Activated T-cell treated with anti-CD3 and anti-CD28 coated beads for 4 hours (primary cell): ENCODE measurements at places on chromosomes 12 and 14.

- no peak for DNase-seq
Measured at GRCh38 chr12:124759841-124760503, 103.7 kb downstream of the SCARB1 start.

- no peak for DNase-seq
Measured at GRCh38 chr12:25883026-25883916, 75.2 kb upstream of the RASSF8 start.

DNA sequence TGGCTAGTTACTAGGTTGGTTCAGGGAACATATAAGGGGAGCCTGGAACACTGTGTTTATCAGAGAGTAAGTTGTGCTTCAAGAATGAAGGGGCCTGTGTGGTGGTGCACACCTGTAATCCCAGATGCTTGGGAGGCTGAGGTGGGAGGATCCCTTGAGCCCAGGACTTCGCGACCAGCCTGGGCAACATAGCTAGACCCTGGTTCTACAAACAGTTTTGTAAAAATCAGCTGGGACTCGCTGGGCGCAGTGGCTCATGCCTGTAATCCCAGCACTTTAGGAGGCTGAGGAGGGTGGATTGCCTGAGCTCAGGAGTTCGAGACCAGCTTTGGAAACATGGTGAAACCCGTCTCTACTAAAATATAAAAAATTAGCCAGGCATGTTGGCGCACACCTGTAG, 42.1 kb upstream of the GPR132 start:
- no peak for DNase-seq

- DNase-seq: no peak
Measured at GRCh38 chr12:92186038-92186470, 40.4 kb upstream of the BTG1 start.

GRCh38 chr12:27158297-27158696, 75.9 kb upstream of the C12orf71 start:
- no peak for DNase-seq

DNA sequence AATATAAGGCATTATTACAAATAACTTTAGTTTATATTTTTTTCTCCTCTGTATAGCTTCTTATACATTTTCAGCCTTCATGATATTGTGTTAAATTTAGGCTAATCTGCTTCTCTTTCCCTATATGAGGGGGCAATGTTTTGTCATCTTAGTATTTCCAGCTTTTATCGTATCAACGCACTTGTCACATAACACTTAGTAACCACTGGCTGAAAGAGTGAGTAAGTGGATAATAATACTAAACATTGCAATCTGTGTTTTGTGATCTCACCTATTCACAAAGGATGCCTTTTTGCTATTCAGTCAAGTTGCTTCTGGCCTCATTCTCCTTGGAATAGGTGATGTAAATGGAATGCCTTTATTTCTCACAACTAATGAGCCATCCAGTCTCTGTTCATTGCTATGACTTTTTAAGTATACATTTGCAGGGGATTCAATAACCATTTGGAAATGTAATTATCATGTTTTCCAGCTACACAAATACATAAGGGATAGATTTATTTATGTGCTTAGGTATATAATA, 260.9 kb downstream of the BMP4 start:
- no peak for DNase-seq

DNA sequence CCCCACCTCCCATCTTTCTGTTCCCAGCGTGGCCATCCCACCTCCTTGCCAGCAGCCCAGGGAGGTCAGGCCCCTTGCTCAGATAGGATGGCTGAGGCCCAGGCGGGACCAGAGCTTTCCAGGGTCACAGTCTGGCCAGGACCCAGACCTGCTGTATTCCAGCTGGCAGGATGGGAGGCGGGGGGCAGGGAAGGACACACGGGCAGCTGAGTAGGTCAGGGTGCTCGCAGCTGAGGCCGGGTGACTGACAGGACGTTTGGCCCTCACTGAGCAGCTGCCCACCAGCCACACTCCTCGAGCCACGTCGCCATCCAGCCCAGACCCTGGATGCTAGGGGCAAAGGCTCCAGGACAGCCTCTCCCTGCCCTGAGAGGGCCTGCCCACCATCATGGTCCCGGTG, 4.0 kb downstream of the NUDT14 start:
- no peak for DNase-seq

- DNase-seq: no peak
Measured at GRCh38 chr12:110920324-110920910, at the start of gene MYL2. TSS of gene MYL2 (minus strand) at chr12:110920579. CDS start at chr12:110920529, 50 bp downstream.

DNA sequence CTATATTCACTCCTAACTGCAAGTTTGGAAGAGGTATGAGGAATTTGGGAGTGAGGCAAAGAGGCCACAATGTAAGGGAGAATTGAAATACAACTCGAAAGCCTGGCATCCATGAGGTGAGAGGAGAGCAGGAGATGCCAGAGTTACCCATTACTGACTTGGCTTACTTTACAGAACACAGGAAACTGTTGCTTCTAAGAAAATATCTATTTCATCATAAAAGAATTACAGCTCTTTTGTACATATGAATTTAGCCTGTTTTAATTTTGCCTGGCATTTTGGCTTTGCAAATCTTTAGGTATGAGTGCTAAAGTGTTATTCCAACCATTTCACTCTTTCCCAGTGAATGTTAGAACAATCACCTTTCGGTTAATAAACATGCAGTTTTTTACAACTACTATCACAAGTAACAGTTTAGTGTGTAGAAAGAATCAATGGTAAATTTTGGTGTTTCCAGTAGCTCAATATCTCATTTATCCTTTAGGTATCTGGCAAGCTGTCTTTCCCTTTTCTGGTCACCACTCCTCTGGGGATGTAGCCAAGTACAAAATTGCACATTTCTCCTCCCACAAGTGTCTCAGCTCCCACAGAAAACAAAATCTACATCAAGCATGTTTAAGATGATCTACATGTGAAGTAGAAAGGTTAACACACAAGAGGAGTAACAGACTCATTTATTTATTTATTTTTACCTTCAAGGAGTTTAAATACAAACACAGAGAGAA, 196.6 kb upstream of the DCN start:
- no peak for DNase-seq

- DNase-seq: no peak
Measured at GRCh38 chr12:105047308-105047707, 37.0 kb downstream of the ALDH1L2 start.

- no peak for DNase-seq
Measured at GRCh38 chr12:38956337-38956736, 50.9 kb upstream of the CPNE8 start.

DNA sequence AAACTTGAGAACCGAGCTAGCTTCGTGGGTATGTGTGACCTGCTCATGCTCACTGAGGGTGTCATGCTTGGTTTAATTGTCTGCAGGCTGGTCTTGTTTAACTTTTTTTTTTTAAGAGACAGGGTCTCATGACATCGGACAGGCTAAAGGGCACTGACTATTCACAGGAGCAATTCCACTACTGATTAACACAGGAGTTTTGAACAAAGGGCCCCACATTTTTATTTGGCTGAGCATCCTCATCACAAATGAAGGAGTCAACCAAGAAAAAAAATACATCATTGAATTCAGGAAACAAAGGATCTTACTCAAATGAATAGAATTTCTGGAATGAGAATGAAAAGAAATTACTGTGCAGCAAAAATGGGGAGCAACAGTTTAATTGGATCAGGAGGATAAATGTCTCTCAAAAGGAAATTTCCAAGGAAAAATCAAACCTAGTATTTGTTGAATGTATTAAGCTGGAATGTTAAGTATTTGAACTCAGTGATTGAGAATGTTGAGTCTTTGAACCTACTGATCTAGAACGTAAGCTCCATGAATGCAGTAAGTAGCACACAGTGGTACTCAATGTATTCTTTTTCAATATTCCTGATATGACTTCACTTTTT, 20.8 kb upstream of the PYROXD1 start:
- no peak for DNase-seq

GRCh38 chr14:87869619-87870583, 123.1 kb downstream of the GALC start:
- DNase-seq: no peak

DNA sequence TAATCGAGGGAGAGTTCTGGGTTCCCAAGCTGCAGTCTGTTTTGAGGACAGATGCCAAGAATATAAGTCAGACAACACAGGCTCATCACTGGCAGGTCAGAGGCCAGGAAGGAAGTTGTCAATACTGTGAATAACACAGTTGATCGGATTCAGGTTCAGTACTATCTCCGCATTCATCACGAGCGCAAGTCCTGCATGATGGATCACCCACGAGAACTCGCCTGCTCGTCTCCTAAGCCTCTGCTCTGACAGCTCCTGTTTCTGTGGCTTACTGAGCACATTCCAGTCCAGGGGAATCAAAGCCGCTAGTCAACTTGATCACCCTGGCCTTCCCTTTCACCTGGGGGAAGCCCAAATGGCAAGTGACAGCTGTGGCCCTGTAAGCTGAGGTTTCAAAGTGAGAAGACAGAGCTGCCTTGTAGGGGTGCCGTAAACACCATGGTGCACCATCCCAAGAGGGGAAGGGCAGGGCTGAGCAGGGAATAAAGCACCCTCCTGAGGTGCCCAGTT, 60.1 kb upstream of the DICER1 start:
- DNase-seq: no peak

DNA sequence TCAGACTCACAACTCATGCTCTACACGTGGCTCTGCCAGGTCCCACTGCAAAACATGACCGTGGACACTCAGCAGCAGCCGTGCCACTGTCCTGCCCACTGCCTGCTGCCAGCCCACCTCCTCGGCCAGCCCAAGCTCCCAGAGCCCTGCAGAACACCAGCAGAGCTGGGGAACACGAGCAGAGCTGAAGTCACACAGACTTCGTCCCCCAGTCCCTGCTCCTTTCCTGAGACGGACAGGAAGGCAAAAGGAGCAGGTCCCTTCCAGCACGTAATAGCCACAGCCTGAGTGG, 152.1 kb downstream of the DPF3 start:
- DNase-seq: no peak

DNA sequence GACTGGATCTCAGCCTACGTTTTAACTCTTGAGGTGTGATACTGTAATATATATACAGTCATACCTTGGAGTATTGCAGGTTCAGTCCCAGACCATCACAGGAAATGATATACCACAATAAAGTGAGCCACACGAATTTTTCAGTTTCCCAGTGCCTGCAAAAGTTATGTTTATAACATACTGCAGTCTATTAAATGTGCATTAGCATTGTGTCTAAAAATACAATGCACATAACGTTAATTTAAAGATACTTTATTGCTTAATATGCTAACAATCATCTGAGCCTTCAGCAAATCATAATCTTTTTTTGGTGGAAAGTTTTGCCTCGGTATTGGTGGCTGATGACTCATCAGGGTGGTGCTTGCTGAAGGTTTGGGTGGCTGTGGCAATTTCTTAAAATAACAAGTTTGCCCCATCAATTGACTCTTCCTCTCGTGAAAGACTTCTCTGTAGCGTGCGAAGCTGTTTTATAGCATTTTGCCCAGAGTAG, 18.9 kb downstream of the PYROXD1 start:
- DNase-seq: peak; percentile 34

DNA sequence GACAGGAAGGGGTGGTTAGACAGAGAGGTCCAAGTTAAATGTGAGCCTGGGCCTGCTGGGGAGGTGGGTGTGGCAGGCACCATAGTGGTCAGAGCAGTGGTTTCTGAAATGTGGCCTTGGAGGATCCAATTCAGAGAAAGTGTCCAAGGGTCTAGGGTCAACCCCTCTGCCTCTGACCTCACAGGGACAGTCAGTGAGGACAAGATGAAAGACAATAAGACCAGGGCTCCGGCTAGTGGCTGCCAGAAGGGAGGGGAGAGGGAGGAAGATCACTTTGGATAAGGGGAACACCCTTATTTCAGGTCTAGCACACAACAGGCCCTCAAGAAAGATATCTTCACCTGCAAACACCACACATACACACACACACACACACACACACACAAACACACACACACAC, 335.1 kb downstream of the MED13L start:
- no peak for DNase-seq

- no peak for DNase-seq
Measured at GRCh38 chr14:67673451-67673850, 981 bp downstream of the VTI1B start.

- peak; percentile 72 for DNase-seq
Measured at GRCh38 chr12:51341251-51342007, 5.0 kb downstream of the CELA1 start.

GRCh38 chr14:74495356-74495755, 1.8 kb downstream of the ISCA2 start:
- no peak for DNase-seq

GRCh38 chr12:80484746-80485145, 40.7 kb downstream of the PTPRQ start:
- no peak for DNase-seq

DNA sequence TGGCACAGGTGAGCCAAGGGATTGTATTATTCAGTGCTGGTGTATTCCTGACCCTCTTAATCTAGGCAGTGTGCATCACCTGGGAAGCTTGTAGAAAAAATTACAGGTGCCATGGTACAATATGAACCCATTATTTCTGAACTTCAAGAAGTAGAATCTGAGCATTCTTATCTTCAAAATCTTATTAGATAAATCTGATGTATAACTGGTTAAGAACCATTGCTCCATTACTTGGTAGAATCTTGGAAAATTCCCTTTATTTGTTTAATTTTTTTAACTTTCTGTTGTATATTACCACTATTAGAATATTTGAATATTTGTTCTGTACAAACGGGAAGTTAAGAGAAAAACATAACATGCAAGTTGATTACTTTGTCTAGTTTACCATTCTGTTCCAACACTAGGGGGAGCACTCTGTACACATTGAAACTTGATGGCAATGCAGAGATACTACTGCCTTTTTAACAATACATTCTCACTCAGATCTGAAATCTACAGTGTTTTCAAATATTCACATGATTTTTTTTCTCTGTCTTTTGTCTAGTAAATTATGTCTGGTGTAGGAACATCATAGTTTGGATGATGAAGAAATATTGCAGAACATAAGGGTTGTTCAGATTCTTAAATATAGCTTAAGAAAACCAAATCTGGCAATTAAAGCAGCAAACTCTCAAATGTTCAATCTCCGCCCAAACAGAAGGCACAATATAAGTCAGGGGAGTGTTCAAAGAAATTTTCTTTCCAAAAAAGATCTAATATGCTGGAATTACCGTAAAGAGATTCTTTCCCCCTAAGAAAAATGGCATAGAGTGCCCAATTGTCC, 196.6 kb downstream of the PCNX1 start:
- no peak for DNase-seq

DNA sequence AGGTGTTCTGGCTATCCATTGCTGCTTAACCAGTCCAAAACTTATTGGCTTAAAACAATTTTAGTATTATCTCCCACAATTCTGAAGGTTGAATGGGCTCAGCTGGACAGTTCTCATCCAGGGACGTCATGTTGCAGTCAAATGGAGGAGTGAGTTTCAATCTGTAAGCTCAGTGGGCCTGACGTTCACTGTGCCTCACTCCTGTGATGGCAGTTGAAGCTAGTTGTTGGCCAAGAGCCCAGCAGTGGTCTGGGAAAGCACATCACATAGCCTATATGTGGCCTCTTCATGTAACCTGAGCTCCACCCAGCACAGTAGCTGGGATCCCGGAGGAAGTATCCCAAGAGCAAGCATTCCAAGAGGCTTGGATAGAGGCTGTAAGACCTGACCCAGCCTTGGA, 40.6 kb upstream of the CDKN3 start:
- no peak for DNase-seq

GRCh38 chr12:85179680-85180270, 100.2 kb upstream of the ALX1 start:
- DNase-seq: no peak

- no peak for DNase-seq
Measured at GRCh38 chr12:130337488-130338303, at the start of gene PIWIL1. TSS of gene PIWIL1 (plus strand) at chr12:130337887. CDS start at chr12:130342592, 4,705 bp downstream.

GRCh38 chr14:76022991-76023390, 37.4 kb downstream of the IFT43 start:
- no peak for DNase-seq
